ENCODE measurements at places on chromosomes 3 and 15.

DNA sequence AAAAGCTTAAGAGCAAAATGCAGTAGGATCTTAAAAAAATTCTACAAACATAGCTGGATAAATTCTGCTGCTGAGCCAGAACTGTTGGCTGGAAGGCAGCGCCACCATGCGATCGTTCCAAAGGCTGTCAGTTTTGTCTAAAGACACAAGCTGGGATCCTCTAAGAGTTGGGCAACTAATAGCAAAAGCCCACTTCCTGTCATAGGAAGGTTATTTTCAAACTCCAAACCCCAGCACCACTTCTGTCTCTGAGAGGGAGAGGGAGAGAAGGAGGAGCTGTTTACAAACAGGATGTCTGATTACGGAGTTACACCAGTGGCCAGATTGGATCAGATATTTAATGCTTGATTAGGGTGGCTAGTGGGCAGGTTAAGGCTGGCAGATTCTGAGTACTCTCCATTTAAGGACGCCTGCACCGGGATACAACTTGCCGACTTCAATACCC lies 44.0 kb downstream of the EIF4E3 start:
- DNase-seq, result peak; percentile 19

DNA sequence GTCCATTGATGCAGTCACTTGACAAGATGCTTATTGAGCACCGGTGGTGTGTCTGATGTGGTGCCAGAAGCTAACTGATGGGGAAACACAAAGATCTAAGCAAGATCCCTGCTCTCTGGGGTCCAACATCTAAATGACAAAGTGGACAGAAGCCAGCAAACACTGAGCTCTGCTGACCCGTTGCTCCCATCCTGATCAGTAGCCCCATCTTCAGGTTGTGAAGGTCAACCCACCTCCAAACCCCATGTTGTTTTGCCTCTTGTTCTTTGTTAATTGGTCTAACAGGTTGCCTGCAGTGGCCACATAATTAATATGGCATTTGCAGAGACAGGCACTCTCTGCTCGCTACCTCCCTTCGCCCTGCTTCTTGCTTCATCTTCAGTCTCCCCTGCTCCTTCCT lies 21.5 kb upstream of the GLCE start:
- no peak for DNase-seq

DNA sequence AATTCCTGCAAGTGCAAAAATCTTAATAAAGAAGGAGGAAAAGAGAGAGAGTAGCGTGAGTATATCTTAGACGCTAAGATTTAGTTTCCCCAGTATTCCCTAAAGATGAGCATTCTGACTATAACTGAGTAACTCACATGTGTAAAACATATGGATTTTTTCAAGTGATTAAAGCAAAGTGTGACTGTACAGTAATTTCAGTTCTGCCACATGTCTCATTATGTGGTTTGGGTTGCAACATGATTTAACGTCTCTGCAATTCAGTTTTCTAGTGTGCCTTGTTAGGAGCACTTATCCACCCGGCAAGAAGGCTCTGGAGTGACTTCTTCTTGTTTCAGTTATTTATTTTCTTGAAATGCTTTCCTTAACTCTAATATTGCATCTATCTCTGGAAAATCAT lies 514.1 kb downstream of the ROBO1 start:
- DNase-seq, result no peak

- no peak for DNase-seq
Measured at GRCh38 chr15:69415381-69415780, 1.2 kb downstream of the KIF23 start.

DNA sequence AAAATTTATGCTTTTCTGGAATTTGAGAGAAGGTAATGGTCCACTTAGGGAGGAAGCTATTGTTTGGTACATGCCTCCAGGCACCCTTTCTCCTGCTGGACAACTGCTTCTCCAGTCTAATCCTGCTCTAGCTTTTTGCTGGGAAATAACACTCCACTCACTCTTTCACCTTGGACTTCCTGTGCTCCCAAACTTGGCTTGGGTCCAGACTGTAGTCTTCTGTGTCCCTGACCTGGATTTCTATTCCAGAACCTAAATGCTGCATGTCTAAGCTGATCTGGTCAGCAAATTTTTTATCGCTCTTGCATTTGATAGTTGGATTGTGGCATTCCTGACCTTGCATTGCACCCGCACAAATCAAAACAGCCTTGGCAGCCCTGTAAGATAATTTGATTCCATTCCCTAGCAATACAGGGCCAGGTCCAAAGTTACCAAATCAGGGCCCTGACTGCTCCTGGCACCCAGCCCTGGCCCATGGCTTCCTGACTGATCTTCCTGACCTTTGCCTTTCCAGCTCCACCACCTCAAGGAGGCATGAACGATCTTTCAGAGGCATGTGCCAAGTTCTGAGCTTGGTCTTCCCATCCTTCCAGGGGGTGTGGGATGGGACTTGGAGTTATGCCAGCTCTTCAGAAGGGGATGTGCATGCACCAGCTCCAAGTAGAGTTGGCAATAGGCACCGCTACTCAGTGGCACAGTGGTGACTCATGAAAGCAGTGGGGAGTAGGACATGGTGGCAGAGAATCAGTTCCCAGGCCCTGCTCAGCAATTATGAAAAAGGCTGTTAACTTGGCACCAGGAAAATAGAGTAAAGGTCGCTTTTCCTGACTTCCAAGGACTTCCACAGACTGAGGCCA lies 43.9 kb upstream of the GOLGA8J start:
- DNase-seq, result no peak

DNA sequence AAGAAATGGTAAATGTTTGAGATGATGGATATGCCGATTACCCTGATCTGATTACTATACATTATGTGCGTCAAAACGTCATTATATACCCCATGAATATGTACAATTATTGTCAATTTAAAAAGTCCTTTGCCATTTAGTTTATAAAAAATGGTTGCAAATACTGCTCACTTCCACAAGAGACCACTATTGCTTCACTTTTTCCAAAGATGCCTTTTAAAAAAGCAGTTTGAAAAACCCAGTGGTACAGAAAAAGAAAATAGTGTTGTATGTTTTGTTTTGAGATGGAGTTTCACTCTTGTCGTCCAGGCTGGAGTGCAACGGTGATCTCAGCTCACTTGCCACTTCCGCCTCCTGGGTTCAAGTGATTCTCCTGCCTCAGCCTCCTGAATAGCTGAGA lies 39.3 kb downstream of the EDEM1 start:
- DNase-seq, result no peak

- DNase-seq, result no peak
Measured at GRCh38 chr15:77630956-77631744, 1.6 kb downstream of the LINGO1 start.

- no peak for DNase-seq
Measured at GRCh38 chr3:89521328-89521727, 413.9 kb downstream of the EPHA3 start.

- DNase-seq, result no peak
Measured at GRCh38 chr3:54873059-54874010, 54.5 kb downstream of the LRTM1 start.

DNA sequence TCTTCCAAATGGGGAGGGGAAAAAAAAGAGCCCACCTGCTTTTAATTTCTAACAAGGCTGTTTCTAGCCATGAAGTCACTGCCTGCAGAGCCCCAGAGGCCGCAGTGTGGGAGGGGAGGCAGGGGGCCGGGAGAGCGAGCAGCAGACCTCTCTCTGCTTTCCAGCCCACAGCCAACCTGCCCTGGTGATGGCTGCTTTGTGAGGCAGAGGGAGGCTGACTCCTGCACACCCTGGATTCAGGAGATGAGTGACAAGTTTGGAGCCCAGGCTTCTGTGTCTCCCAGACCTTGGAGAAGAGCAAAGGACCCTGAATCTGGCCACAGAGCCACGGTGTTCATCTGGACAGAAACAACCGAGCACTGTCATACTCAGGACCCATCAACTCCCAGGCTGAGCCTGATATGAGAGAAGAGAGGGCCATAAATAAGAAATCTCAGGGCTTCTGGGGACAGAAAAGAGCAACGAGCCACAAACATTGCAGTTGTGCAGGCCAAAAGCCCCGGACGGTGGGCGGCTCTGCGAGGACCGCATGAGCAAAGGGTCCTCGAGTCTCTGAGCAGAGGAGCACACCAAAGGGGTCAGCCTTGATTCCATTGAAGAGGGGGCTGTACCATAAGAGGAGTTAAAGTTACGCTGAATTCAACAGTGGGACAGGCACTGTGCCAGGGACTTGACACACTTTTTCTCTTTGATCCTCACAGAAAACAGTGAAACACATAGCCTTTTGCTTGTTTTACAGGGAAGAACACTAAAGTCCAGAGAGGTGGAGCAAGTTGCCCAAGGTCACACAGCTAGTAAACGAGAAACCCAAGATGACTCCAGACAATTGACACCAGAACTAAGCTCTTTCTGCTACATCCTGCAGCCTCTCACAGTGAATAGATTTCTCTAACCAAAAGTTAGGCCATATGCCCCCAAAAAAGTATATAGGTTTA lies 97.2 kb downstream of the SEMA5B start:
- no peak for DNase-seq

DNA sequence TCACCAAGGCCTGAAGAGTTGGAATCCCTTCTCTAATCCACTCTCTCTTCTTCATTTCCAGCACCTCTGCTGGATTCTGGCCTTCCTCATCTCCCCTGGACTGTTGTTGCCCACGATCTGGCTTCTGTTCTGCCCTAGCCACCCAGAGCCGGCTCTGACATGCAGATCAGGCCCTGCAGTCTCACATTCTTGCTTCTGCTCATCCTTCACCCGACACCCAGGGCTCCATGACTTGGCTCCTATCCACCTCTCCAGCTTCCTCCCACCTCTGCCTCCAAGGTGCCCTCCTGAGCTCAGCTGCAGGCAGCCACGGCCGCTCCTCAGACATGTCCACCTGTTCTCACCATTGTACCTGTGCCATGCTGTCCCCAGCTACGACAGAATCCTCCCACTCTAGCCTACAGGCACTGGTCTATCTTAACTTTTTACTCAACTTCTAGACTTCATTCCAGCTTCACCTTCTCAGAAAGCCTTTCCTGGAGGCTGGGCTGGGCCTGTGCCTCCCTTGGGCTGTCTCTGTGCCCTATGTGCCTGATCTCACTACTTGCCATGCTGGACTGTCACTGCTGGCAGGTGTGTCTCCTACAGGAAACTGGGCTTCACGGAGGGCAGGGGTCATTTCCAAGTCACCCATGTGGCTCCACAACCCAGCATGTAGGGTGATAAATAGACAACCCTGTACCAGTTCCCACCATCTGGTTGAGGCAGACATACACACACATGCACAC lies 16.0 kb upstream of the TBC1D21 start:
- no peak for DNase-seq

DNA sequence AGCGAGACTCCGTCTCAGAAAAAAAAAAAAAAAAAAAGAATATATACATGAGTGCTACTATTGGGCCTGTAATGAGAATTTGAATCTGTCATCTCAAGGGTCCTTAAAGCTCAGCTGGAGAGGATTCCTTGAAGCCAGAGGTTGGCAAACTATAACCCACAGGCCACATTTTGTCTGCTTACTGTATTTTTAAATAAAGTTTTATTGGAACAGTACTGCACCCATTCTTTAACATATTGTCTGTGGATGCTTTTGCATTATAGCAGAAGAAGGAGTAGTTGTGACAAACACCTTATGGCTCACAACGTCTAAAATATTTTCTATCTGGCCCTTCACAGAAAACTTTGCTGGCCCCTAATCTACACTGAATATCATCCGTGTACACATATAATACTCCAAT lies 60.7 kb downstream of the SGO1 start:
- DNase-seq, result no peak

GRCh38 chr3:31284776-31285175 lies 247.9 kb upstream of the STT3B start:
- no peak for DNase-seq

DNA sequence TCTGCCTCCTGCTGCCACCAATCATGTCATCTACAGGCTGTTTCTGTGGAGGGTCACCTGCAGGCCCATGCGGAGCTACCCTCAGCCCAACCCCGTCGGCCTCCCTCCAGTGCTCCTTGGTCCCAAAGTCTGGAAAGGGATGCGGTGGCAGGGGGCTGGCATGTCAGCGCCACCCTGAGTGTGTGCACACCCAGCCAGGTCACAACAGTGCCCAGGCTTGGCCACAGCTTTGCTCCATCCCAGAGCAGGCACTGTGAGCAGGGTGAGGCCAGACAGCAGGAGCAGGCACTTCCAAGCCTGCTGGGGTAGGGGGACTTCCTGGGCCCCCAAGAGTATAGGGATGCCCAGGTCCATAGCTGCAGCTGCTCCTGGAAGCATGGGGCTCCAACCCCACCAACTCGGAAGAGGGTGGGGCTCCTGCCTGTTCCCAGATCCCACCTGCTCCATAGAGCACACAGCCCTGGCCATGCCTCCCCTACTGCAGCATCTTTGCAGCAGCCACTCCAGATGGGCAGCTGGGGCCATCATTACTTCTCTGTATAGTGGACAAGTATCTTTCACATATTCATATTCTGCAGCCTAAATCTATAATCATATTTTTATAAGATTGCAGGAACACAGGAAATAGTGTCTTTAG lies 109.3 kb downstream of the CBLB start:
- DNase-seq, result no peak

Data from CD4-positive, alpha-beta T cell treated with Interleukin-10 for 1 hour (primary cell).